ENCODE measurements at places on chromosomes 2 and 18.

GRCh38 chr2:106257135-106257534 is 63.0 kb upstream of the UXS1 start:
- DNase-seq: no peak

DNA sequence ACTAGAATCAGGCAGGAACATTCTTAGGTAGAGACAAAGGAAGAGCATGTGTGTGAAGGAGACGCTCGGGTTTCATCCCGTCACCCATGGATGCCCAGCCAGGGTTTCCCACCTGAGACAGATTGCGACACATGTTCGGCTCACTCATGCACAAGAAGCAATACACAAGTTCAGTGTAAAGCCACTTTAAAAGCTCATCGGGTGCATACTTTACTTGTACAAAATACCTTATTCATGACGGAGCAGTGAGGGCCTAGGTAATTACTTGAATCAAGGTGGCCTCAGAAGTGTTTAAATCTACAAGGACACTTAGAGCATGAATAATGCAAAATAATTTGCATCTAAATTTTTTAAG is 42.0 kb downstream of the ZEB2 start:
- no peak for DNase-seq

- no peak for DNase-seq
Measured at GRCh38 chr2:134412639-134412999, 158.7 kb downstream of the MGAT5 start.

DNA sequence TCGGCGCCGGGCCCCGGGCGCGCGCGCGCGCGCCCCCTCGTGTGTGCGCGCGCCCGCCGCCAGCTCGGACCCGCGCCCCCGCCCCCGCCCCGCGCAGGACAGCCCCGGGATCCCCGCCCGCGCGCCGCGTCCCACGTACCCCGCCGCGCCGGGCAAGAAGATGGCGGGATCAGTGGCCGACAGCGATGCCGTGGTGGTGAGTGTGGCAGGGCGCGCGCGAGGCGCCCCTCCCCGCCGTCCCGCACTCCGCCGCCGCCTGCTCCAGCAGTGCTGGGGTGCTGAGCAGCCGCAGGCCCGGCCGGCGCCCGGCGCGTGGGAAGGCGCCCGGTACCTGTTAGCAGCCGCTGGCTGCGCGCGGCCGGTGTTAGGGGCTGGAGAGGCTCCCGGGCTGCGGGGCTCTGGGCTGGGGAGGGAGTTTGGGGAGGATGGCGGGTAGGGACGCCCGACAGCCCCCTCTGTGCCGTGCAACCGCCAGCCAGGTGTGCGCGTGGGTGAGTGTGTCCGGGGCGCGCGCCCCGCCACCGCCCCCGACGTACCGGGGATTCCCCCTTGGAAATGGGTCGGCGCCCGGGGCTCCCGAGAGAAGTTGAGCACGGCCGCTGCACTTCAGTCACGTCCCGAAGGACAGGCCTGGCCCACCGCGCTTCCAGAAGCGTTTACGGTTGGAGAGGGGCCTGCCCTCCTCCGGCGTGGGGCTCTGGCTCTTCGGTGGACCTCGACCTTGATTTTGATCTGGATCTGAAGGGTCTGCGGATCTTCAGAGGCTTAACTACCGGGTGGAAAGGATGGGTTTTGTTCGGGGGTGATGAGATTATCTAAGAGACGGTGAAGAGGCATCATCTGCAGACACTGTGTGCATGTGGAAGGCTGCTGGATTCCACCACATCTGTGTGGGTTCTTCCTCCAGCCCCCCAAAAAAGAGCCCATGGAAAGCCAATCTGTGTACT is 697 bp downstream of the LGALSL start:
- DNase-seq: peak; percentile 61

GRCh38 chr18:52175406-52175805 is 164.6 kb upstream of the DCC start:
- no peak for DNase-seq

- no peak for DNase-seq
Measured at GRCh38 chr2:229749779-229750178, 35.4 kb upstream of the DNER start.

- no peak for DNase-seq
Measured at GRCh38 chr2:73640946-73641766, 1.1 kb downstream of the NAT8 start.

- DNase-seq: no peak
Measured at GRCh38 chr2:30433541-30434299, 13.3 kb upstream of the LCLAT1 start.

DNA sequence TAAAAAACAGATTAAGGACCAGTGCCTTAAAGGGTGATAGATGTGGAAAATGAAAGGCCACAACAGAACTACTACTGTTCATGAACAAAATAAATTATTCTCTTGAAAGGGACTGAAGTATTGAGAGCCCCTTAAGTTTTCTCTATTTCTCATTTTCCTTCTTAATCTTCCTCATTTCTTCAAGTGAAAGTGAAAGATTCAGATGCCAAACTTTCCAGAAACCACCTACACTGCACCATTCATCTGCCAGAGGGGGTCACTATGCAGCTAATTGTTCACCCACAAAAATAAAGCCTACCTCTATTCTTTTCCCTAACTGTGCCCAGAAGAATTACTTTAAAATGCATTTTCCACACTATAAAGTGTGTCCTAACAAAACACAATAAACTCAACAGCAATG is 140.1 kb downstream of the NR4A2 start:
- DNase-seq: no peak

- DNase-seq: no peak
Measured at GRCh38 chr2:168971261-168971660, 59.9 kb downstream of the ABCB11 start.

GRCh38 chr18:39558658-39559057 is 1993.1 kb upstream of the CELF4 start:
- no peak for DNase-seq

DNA sequence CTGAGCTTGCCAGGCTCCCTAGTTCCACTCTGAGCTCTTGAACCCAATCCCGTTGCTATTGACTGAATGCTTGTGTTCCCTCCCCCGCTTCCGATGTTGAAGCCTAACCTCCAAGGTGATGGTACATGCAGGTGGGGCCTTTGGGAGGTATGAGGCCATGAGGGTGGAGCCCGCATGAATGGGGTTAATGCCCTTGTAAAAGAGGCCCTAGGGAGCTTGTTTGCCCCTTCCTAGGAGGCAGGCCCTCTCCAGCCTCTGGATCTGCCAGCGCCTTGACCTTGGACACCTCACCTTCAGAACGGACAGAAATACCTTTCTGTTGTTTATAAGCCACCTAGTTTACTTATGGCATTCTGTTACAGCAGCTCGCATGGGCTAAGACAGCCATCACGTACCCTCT is 71.6 kb downstream of the TFCP2L1 start:
- no peak for DNase-seq

DNA sequence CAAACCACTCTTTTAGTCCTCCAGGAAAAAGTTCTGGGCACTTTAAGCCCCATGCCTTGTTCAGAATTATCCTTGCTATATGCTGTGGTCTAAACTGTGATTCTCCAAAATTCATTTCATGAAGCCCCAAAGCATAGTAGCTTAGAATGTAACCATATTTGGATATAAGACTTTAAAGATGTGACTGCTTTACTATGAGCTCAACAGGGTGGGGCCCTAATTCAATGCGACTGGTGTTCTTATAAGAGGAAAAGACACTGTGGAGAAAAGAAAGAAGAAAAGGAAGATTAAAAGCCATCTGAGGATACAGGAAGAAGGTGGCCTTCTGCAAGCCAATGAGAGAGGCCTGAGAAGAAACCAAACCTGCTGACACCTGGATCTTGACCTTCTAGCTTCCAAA is 174.8 kb downstream of the GALNT13 start:
- DNase-seq: no peak

DNA sequence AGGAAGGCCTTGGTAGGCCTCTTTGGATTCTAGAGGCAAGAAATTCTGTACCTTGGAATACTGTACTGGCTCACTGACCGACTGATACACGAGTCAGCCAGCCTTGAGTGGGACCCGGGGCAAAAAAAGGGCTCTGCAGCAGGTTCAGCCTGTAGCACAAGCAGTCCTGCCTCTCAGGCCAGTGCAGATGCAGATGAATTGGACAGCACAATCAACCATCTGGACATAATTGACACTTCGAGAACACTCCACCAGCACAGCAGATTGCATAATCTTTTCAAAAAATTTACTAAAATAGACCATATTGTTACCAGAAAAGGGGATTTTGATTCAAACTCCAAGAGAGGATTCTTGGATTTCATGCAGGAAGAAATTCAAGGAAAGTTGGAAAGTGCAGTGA is 241.6 kb downstream of the RPIA start:
- DNase-seq: no peak

All from HTR-8/SVneo (cell line).